ENCODE measurements at places on chromosomes 16 and 17. TPM values are rescaled to one million over a fixed set of nuclear protein-coding genes. Genes with fewer than 3 reads are reported as not detected.
A peak's percentile ranks its signal among the peaks of the same experiment; 100 is the strongest.

DNA sequence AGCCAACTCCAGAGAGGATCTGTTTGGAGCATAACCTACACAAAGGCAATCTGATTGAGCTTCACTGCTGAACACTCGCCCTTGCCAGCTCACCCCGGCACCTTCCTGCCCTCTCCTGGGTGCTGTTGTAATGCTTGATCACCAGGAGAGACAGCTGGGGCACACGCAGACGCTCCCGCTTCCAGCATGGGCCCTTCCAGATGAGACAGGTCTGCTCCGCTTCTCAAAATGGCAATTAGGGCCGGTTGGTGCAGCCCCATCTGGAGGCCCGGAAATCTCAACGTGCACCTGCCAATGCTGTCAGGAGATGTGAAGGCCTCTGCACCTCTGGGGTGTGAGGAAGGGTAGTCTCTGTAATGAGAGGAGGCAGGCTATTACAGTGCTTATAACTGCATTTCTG is 206.1 kb downstream of the ABCC12 start:
- DNase-seq: no peak

DNA sequence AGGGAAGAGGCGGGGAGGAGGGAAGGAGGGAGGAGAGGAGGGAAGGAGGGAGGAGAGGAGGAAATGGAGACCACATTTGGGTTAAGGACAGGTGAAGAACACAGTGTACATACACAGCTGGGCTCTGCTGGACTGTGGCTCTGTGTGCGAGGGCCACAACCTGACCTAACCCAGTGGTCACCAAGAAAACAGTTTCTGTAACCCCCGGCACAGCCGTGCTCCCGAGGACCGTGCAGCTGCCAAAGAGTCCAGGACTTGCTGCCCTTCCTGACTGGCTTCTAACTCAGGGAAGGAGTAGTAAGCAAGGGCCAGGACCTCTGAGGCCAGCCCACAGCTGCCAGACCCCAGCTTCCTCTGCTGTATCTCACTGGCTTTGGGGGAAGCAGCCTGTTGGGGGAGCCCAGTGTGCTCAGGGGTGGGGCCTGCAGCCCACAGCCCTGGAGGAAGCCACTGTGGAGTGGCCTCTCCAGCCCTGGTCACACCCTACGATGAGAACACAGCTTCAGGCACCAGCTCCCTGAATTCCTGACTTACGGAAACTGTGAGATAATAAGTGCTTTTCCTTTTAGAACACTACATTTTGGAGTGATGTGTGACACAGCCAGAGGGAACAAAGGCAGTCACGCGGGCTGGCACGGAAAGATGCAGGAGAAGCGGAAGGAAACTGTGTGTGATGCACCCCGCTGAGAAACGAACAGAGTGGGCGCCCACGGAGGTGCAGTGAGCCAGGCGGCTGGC is 32.3 kb downstream of the SLC7A5 start:
- DNase-seq: peak; percentile 91

DNA sequence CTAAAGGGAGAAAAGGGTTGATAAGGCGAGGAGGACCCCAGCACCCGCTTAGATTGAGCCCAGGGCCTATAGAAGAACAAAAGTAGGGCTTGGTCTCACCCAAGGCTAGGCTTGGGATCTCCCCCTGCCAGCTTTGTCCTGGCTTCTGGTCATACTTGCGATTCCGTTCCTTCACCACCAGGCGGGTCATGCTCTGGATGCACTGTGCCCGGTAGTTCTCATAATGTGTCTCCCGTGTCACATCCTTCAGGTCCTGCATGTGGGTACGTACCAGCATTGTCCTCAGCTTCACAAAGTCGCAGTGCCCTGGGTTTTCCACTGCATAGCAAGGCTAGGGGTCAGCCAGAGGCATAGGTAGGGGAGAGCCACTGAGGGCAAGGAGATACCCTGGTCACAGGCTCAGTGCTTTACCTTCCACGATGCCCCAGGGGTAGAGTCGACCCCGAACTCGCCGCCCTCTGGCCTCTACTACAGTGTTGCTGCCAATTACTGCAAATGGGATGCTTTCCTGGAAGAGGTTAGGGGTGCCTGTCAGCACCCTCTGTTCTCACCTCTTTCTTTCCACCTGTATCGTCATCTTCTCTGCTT is 6.5 kb upstream of the MTMR4 start:
- peak; percentile 60 for DNase-seq

GRCh38 chr16:51231702-51232101 is 80.6 kb upstream of the SALL1 start:
- no peak for DNase-seq

DNA sequence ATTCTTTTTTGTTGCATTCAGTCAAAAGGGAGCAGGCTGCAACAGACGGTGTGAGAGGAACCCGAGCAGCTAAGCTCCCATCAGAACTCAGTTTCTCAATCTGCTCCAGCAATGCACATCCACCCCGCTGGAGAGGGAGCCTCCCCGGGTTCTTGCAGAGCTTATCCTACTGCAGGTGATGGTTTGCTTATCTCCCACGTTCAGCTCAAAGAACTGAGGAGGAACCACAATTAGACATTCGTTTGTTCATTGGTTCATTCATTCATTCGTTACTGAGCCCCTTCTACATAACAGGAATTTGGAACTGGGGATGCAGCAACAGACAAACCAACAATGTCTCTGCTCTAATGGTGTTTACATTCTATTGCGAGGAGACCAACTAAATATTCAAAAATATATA is 22.2 kb upstream of the ALOX15 start:
- no peak for DNase-seq

GRCh38 chr17:82390015-82390859 is 18.7 kb downstream of the UTS2R start:
- DNase-seq: no peak

Gene C17orf78
- total RNA-seq: not detected
